Activated CD8-positive, alpha-beta memory T cell treated with anti-CD3 and anti-CD28 coated beads, Interleukin-2, amount 10 ng/mL, durations not matched to agents 7 days and 5 days (primary cell): ENCODE measurements at places on chromosomes 2 and 18. TPM values are rescaled to one million over a fixed set of nuclear protein-coding genes. Genes with fewer than 3 reads are reported as not detected.

ABHD3 gene
- 62.6 TPM for total RNA-seq

EPB41L3 gene
- 0.45 TPM for total RNA-seq

PRKAG3 gene
- total RNA-seq, result not detected

DNA sequence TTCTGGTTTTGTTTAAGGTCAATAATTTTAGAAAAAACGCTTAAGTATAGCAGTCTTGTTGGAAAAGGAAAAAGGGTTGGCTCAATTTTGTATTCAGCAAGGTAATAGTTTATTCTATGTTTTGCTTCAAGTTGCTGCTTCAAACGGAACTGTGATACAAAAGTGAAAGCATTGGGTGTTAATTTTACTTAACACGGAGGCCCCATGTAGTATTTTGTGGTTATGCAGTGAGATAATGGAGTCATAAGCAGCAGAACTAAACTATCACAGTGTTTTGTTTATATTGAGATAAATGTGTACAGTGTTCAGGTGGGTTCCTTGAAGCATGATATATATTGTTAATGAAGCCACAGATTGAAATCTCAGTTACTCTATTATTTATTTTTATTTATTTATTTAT is 67.0 kb upstream of the LYPD6B start:
- no peaks in the 10 kb centered on the region for H3K27me3 ChIP-seq
- peaks cover 14% of the 10 kb centered on the region for H3K4me1 ChIP-seq
- H3K4me3 ChIP-seq, result no peak overlapping the region
- H3K36me3 ChIP-seq, result peaks cover 13% of the 10 kb centered on the region
- no peak overlapping the region for H3K27ac ChIP-seq

DNA sequence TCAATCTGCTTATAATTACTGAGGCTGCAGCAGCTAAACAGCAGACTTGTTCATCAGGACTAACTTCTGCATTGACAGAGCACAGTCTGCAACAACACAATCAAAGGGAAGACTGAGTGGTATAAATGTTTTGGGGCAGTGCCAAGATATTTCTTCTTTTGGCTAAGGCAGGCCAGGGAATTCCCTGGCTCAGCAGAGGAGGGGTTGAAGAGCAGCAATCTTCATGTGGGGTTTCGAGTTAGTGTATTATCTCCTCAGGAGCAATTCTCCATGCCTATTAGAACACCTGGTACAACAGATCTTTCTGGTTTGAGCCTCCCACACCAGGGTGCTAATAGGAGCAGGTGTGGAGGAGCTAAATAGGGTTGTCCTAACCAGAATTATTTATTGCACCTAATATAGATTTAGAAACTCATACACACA is 103.0 kb upstream of the STK17B start:
- no peaks in the 10 kb centered on the region for H3K27me3 ChIP-seq
- peaks cover 57% of the 10 kb centered on the region for H3K4me1 ChIP-seq
- peak overlapping the region; percentile 76 for H3K27ac ChIP-seq
- DNase-seq, result no peak
- peaks cover 14% of the 10 kb centered on the region for H3K36me3 ChIP-seq

- H3K4me3 ChIP-seq, result no peak overlapping the region
- no peak overlapping the region for H3K27ac ChIP-seq
- DNase-seq, result no peak
- H3K36me3 ChIP-seq, result no peaks in the 10 kb centered on the region
- no peaks in the 10 kb centered on the region for H3K4me1 ChIP-seq
Measured at GRCh38 chr2:239853121-239853520, 172.0 kb downstream of the NDUFA10 start.

- peaks cover 31% of the 10 kb centered on the region for H3K36me3 ChIP-seq
- DNase-seq, result peak; percentile 64
- no peaks in the 10 kb centered on the region for H3K27me3 ChIP-seq
- H3K27ac ChIP-seq, result peak overlapping the region; percentile 73
- peaks cover 38% of the 10 kb centered on the region for H3K4me1 ChIP-seq
- H3K4me3 ChIP-seq, result peak overlapping the region; percentile 2
Measured at GRCh38 chr2:28257182-28257581, 135.5 kb upstream of the FOSL2 start.

GRCh38 chr2:216787851-216788540 is 71.9 kb downstream of the TNP1 start:
- H3K4me3 ChIP-seq, result no peak overlapping the region
- H3K27me3 ChIP-seq, result no peaks in the 10 kb centered on the region
- H3K36me3 ChIP-seq, result no peaks in the 10 kb centered on the region
- H3K4me1 ChIP-seq, result no peaks in the 10 kb centered on the region
- DNase-seq, result no peak

DNA sequence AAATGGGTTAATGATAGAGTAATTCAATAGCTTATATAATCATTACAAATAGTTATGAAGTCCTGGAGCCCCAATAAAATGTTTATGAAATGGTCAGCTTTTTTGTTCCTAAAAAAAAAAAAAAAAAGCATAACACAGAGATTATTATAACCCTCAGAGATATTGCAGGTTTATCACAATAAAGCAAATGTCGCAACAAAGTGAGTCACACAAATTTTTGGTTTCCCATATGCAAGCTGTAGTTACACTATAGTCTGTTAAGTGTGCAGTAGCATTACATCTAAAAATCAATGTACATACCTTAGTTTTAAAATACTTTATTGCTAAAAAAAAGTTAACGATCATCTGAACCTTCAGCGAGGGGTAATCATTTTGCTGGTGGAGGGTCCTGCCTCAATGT is 20.0 kb downstream of the WDFY1 start:
- H3K27ac ChIP-seq, result no peak overlapping the region
- no peak for DNase-seq
- H3K4me1 ChIP-seq, result peaks cover 14% of the 10 kb centered on the region
- H3K27me3 ChIP-seq, result no peaks in the 10 kb centered on the region

- DNase-seq, result no peak
- H3K27ac ChIP-seq, result no peak overlapping the region
- no peak overlapping the region for H3K4me3 ChIP-seq
- H3K27me3 ChIP-seq, result peaks cover 8% of the 10 kb centered on the region
- peaks cover 11% of the 10 kb centered on the region for H3K4me1 ChIP-seq
Measured at GRCh38 chr2:156405586-156405985, 30.6 kb upstream of the GPD2 start.
